ENCODE measurements at places on chromosomes 3 and 15.

DNA sequence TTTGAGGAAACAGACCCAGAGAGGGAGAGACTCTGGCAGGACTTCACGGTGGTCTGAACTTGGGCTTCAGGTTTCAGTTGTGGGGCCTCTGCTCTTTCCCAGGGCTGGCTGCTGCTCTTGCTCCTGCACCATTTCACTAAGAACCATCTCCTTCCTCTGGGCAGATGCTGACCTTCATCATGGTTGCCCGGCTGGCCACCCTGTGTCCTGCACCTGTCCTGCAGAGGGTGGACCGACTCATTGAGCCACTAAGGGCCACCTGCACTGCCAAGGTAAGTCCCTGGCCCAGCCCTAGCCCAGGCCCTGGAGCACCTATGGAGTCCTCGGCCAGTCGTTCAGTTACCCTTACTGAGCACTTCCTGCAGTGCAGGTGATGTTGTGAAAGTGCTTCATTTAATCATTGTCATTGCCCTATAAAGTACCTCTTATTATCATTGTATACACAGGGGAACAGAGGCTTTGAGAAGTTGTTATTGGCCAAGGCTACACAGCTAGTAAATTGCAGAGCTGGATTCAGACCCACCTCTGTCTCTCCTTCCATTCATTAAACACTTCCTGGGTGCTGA is 10.0 kb downstream of the RPL32 start:
- no peak for DNase-seq

DNA sequence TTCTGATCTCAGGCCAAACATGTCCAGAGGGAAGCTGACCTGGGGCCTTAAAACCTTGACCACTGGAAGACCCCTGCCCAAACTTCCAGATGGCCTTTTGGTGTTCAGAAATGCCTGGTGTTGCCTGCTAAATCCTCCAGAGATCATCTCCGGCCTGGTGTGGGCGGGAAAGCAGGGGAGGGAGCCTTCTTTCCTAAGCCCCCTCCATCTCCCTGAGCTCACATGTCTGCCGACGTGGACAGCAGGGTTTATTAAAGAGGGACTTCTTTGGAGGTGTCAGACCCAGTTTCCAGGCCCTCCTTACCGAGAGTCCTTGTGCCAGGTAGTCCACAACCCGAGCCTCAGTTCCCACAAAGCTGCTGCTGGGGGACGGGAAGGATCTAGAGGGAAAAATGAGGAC is 55.9 kb upstream of the SLC6A1 start:
- no peak for DNase-seq

GRCh38 chr3:34878488-34878887 is 760.8 kb upstream of the ARPP21 start:
- DNase-seq = no peak

DNA sequence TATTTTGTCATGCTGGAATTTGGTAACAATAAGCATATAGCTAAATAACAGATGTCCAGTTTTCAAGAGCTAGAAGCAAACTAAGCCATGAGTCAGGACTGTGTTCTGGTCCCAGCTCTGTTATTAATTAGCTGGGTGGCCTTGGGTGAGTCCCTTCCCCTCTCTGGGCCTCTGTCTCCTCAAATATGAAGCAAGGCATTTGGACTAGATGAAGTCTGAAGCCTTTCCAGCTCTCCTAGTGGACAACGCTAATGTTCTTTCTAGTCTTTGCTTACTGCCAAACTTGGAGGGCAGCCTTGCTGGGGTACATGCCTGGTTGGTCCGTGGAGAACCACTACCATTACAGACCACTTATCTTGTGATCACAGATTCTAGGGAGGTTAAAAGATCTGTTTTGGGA is 127.6 kb downstream of the DUT start:
- DNase-seq = no peak

DNA sequence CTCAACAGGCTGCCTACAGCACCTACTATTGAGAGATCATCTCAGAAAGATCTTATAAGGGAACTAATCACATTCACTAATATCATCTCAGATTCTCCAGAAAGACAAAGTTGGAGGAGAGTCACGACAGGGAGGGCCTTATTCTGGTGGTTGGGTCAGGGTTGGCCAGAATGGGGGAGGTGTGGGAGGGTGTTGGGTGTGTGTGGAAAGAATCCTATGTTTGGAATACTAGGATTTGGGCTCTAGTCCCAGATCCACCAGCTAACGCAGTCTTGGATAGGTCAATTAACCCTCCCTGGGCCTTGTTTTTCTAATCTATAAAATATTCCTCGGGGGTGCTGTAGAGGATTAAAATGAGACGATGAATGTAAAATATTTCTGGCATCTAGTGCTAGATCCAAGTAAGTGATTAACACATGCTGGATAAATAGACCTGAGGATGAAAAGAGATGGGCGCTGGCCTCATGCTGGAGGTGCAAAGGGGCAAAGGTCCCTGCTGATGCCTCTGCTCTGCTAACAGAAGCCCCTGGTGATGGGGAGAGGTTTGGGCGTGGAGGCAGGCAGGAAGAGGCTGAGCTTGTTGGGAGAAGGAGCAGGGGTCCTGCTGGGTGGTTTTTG is 67.6 kb upstream of the ETV5 start:
- DNase-seq = no peak

- DNase-seq = no peak
Measured at GRCh38 chr3:178260887-178261565, 275.2 kb upstream of the KCNMB2 start.

- DNase-seq = no peak
Measured at GRCh38 chr15:40275523-40275922, 7.3 kb downstream of the ANKRD63 start.

GRCh38 chr15:68042156-68042854 is 11.8 kb upstream of the PIAS1 start:
- DNase-seq = no peak

- peak; percentile 37 for DNase-seq
Measured at GRCh38 chr3:124620600-124621063, 109.6 kb upstream of the UMPS start.

- DNase-seq = no peak
Measured at GRCh38 chr3:62098646-62099365, 274.5 kb downstream of the FEZF2 start.

DNA sequence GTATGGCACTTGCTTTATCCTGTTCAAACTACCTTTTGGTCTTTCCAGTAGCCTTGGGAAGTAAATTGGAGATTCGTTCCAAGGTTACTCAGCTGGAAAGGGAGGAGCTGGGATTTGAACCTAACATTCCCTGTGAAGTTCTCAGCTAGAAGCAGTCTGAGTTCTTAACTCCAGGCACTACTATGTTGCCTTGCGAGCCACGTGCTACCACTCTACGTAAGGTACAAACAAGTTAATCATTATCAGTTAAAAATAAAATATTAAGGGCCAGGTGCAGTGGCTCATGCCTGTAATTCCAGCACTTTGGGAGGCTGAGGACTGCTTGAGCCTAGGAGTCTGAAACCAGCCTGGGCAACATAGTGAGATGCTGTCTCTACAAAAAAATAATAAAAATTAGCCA is 30.7 kb upstream of the CDCP1 start:
- DNase-seq = no peak

GRCh38 chr15:45435124-45435903 is 57.0 kb upstream of the GATM start:
- DNase-seq = no peak

DNA sequence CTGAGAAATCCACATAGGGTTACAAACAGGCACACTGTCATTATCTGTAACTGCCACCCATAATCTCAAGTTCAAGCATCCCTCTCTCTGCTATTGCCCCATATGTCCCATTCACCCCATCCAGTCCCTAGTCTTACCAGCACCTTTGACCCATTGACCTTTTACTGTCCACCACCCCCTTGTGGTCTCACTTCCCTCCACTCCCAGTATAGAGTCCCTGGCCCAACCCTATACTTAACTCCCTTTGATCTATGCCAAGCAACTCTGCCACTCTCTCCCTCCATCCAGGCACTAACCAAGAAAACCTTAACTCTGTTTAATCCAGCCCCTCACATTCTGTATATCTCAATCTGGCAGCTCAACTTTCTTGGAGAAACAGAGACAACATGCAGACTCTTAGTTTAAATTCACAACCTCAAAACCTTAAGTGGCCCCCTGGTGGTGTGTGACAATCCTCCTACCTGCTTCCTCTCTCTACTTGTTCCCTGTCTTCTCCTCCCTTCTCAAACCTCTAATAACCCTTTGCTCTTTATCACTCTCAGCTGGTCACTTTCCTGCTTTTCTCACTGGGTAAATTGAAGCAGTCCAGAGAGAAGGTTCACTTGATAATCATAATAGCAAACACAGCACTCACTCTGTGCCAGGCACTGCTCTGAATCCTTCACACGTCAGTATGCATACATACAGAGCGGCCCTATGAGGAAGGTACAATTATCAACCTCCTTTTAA is 162.7 kb downstream of the STT3B start:
- no peak for DNase-seq

DNA sequence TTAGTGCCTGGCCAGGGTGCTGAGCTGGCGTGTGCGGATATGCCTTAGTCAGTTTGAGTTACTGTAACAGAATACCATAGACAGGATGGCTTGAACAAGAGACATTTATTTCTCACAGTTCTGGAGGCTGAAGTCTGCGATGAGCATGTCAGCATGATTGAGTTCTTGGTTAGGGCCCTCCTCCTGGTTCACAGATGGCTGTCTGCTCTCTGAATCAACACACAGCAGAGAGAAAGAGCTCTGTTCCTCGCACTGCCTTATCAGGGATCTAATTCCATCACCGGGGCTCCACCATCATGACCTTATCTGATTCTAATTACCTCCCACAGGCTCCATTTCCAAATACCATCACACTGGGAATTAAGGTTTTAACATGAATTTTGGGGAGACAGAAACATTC is 386.6 kb upstream of the DPH6 start:
- no peak for DNase-seq

GRCh38 chr15:57596978-57597377 is 5.3 kb downstream of the MYZAP start:
- DNase-seq = no peak

DNA sequence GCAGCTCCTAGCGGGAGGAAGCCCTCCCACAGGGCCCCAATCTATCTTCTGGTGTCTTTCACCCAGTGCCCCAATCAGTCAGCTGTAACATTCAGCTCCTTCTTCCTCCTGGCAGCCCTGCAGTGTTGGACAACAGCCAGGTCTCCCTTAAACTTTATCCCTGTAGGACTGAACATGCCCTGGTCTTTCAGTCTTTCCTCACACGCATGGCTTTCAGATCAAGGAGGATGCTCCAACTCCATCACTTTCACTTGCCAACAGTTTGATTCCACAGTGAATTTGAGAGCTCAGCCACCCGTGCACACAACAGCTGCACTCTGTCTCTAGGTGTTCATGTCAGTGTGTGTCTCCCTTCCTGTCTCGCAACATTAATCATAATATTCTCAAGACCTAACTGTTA is 28.5 kb upstream of the LRRC34 start:
- no peak for DNase-seq

- DNase-seq = no peak
Measured at GRCh38 chr3:53147903-53148400, 13.1 kb upstream of the PRKCD start.

All from ACHN (cell line).